Stimulated activated CD4-positive, alpha-beta T cell treated with anti-CD3 and anti-CD28 coated beads, Interleukin-1b, Interleukin-23, amount 100 ng/mL, for 1 hour (primary cell): ENCODE measurements at places on chromosomes 5 and 9.

GRCh38 chr9:92605224-92605623 lies 64.7 kb downstream of the IPPK start:
- no peak for DNase-seq

- DNase-seq: no peak
Measured at GRCh38 chr5:153619771-153620170, 129.3 kb downstream of the GRIA1 start.

DNA sequence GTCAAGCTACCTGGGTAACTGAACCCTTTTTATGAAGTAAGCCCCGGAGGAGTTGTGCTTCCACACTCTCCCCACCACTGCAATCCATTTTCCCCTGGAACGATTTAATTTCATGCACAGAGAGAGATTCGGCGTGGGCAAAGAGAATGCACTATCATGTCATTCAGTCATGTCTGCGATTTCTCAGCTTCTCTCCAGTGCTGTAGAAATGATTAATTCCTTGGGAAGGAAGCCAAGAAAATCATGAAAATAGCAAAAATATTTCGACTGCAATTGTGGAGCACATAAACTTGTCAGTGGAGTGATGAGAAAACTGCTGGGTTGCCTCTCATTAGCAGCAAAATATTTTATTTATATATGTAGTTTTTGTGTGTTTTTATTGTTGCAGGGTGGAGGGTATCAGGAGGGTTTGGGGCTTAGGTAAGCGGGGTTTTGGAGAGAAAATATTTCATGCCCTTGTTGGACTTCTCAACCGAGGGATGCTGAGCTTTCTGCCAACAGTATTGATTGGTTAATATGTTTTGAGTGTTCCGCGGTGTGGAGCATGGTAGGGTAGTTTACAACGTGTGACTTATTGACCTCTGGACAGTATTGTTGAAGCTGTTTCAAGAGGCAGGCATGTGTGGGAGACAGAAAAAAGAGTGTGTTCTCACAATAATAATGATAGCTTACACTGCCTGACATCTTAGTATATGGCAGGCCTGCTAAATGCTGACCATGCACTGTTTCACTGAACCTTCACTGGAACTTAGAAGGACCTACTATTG lies 69.3 kb downstream of the SGCD start:
- no peak for DNase-seq

GRCh38 chr5:153988510-153988909 lies 50.2 kb downstream of the FAM114A2 start:
- DNase-seq: no peak

DNA sequence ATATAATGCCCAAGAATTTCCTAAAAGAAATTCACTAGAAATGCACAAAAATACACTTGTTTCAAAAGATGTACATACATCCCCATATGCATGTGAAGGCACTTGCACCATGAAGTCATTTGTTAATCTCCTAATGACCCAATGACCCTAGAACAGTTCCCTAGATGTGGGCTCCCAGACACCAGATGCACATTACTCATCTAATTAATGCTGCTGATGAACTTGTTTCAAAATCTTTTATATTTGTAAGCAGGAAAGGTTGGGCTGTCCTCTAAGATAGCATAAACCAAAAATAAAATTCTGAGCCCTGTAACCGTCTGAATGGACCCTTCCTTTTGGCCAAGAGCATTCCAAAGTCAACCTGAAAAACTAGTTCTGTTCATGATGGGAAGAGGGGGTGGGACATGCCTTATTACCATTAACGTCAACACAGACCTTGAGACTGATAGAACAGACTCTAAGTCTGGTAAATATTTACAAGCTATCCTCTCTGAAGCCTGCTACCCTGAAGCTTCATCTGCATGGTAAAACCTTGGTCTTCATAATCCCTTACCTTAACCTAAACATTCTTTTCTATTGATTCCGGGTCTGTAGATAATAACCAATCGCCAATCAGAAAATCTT lies 91.0 kb upstream of the DAPK1 start:
- no peak for DNase-seq

- DNase-seq: no peak
Measured at GRCh38 chr9:16519001-16519400, 351.5 kb downstream of the BNC2 start.

GRCh38 chr5:136143312-136143711 lies 10.7 kb downstream of the SMAD5 start:
- DNase-seq: no peak

GRCh38 chr5:144377207-144377606 lies 206.5 kb downstream of the KCTD16 start:
- no peak for DNase-seq

- DNase-seq: no peak
Measured at GRCh38 chr5:34923694-34924461, 5.5 kb upstream of the DNAJC21 start.

DNA sequence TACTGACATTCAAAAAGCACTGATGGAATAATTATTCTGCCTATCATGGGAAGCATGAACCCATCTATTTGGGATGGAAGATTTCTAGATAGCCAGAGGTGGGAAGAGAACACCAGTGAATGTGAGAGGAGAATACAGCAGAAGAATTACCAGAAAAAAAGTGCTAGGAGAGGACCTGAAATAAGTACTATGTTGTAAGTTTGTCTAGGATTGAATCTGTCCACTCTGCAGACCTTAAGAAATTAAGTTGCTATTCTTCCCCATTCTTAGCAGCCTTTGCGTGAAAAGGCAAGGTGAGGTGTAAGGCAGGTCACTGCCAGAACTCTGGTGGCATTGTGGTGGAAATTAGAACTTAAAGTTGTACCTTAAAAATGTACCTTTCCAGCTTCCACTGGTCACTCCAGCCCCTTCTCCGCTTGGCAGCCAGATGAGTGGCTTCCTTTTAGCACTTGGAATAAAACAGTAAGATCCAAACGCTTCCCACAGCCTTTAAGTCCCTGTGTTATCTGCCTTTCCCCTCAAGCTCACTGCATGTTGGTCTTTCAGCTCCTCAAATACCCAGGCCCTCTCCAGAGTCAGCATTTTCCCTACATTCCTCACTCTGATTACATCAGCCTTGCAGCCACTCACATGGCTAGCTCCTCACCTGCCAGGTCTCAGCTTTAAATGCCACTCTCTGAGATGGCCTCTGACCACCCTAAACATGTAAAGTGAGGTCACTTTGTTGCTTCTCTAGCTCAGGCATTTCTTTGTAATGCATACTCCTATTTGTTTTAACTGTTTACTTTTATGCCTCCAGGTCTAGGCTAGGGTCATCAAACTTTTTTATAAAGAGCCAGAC lies 253.0 kb downstream of the EPB41L4A start:
- DNase-seq: no peak

- DNase-seq: no peak
Measured at GRCh38 chr5:129904102-129904666, at the start of gene CHSY3. CHSY3 (plus strand) TSS chr5:129904465.

- no peak for DNase-seq
Measured at GRCh38 chr5:177369645-177370440, 12.1 kb downstream of the RGS14 start.

GRCh38 chr5:174313615-174314014 lies 268.1 kb downstream of the NSG2 start:
- no peak for DNase-seq

GRCh38 chr9:99023231-99023630 lies 79.5 kb downstream of the COL15A1 start:
- no peak for DNase-seq
